CD4-positive, alpha-beta T cell treated with Interleukin-17A for 1 hour (primary cell): ENCODE measurements at places on chromosomes 11 and 22.

GRCh38 chr11:19872512-19873145, 160.0 kb downstream of the NAV2 start:
- DNase-seq = no peak

DNA sequence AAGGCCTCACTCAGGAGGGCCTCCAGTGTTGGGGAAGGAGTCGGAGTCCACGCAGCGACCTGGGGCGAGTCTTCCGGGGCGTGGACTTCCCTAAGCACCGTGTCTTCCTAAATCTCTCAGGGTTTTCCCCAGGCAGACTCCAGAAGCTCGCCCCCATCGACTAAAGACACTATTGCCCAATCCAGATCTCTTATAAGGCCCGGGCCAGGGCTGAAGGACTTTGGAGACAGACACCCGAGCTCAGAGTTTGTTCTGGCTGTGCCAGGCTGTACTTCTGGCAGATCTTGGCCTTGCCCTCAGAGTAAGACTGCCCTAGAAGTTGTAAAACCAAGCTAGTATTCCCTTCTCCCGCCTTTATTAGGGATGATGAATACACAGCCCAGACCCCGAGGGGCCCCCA, 191.4 kb downstream of the BUD13 start:
- no peak for DNase-seq

DNA sequence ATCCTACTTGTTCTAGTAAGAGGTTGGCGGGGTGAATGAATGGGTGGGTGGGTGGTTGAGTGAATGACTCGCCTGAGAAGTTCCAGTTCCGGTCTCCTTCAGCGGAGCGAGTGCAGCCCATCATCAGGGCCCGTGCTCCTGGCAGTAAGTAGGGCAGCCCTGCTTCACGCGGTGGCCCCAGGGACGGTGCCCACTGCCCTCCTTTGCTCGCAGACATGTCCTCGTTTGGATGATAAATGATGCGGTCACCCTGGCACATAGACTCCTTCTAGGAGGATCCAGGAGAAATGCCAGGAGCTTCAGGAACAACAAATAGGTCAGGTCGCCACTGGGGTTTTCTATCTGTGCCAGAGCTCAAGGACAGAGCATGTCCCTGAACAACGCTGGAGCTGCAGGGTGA, 370.8 kb downstream of the CTTN start:
- no peak for DNase-seq

DNA sequence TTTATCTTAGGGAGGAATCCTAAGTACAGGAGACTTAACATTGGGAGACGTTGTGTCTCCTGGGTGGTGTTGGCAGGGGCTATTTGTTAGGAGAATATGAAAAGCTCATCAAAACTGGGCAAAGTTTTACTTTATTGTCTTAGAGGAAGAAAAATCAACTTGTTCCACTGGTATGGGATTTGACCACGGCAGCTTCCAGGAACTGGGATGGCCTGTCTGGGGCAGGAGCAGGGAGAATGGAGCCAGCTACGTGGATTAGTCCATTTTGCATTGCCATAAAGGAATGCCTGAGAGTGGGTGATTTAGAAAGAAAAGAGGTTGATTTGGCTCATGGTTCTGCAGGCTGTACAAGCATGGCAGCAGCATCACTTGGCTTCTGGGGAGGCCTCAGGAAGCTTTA, 198.4 kb downstream of the ADAMTS15 start:
- no peak for DNase-seq

GRCh38 chr11:3164138-3164551, 965 bp downstream of the OSBPL5 start:
- DNase-seq = no peak

DNA sequence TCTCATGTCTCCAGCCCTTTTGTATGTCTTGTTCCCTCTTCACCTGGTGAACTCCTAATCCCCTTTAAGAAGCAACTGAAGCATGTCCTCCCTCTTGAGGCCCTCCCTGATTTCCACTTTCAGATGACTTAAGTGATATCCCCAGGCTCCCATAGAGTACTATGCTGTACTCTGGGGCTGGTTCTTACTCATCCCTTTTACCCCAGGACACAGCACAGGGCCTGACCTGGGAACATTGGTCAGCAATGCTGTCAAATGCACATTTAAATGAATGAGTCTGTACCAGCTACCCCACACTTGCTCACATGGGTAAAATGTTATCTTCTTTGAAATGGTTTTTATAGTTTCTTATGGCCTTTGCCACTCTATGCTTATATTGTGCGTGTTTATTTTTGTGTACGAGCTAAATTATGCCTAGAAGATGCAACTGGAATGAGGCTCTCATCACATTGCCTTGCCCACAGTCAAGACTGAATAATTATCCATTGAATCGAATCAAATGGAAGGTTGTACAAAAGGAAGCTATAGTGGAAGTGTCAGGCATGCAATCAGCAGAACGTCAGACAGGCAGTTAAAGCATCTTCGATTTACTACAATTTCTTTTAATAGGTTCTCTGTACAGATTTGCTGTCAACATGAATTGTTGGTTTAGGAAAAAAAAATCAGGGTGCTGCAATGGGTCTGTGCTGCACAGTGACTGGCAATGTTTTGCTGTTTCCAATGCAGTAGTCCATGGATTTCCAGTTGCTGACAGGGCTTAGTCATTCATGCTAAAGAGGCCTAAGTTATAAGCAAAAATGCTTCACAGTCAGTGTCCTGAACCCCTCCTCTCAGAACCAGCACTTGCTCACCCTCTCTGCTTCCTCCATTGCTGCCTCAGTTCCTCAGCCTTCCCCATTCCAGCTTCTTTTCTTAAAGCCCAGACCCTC, 79.5 kb downstream of the PARVA start:
- no peak for DNase-seq
